ENCODE measurements at places on chromosomes 5 and 9.

GRCh38 chr5:113273948-113274347 is 160.8 kb downstream of the TSSK1B start:
- H3K36me3 ChIP-seq, result no peaks in the 10 kb centered on the region
- H3K27ac ChIP-seq, result no peak overlapping the region
- H3K4me1 ChIP-seq, result peaks cover 2% of the 10 kb centered on the region
- no peak overlapping the region for H3K4me3 ChIP-seq
- peaks cover 19% of the 10 kb centered on the region for H3K27me3 ChIP-seq

GRCh38 chr9:113657765-113658544 is 194.4 kb downstream of the RGS3 start:
- H3K27ac ChIP-seq, result no peak overlapping the region
- H3K4me3 ChIP-seq, result no peak overlapping the region
- peaks cover 26% of the 10 kb centered on the region for H3K27me3 ChIP-seq
- H3K36me3 ChIP-seq, result no peaks in the 10 kb centered on the region

- no peaks in the 10 kb centered on the region for H3K4me1 ChIP-seq
- H3K4me3 ChIP-seq, result no peak overlapping the region
- peaks cover 1% of the 10 kb centered on the region for H3K36me3 ChIP-seq
- H3K27me3 ChIP-seq, result peaks cover 4% of the 10 kb centered on the region
- H3K27ac ChIP-seq, result no peak overlapping the region
Observed at GRCh38 chr9:122337556-122337929, 33.3 kb upstream of the PTGS1 start.

DNA sequence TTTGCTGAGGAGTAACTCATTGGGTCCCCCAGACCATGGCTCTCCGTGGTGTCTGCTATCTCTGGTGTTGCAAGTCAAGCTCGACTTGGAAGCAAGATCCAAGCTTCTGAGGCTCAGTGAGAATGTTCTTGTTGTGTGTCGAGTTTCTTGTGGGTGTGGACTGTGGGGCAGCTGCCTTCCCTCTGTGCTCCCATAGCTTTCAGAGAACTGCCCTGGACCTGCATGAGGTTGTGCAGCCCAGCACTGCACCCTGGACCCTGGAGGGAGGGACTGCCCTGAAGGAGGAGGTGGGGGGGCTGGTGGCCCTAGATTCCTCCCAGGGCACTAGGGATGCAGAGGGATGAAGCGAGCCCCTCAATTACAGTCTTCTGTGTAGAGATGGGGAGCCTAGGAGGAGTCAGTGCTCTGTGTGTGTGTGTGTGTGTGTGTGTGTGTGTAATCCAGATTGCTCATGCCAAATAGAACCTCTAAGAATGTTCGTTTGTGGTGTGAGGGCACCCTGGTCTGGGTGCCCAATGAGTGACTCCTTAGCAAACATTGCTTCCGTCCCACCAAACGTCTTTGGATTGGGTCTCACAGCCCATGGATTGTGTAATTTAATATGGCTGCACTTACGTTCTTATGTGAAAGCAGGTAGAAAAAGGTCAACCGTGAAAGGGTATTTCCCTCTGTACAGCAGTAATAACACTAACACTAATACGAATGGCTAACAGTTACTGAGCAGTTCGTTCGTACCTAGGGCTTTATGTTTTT is 143.3 kb upstream of the LMX1B start:
- H3K27ac ChIP-seq, result peak overlapping the region; percentile 88
- peaks cover 9% of the 10 kb centered on the region for H3K27me3 ChIP-seq
- peaks cover 18% of the 10 kb centered on the region for H3K36me3 ChIP-seq
- peak overlapping the region; percentile 74 for H3K4me3 ChIP-seq
- H3K4me1 ChIP-seq, result peaks cover 34% of the 10 kb centered on the region

DNA sequence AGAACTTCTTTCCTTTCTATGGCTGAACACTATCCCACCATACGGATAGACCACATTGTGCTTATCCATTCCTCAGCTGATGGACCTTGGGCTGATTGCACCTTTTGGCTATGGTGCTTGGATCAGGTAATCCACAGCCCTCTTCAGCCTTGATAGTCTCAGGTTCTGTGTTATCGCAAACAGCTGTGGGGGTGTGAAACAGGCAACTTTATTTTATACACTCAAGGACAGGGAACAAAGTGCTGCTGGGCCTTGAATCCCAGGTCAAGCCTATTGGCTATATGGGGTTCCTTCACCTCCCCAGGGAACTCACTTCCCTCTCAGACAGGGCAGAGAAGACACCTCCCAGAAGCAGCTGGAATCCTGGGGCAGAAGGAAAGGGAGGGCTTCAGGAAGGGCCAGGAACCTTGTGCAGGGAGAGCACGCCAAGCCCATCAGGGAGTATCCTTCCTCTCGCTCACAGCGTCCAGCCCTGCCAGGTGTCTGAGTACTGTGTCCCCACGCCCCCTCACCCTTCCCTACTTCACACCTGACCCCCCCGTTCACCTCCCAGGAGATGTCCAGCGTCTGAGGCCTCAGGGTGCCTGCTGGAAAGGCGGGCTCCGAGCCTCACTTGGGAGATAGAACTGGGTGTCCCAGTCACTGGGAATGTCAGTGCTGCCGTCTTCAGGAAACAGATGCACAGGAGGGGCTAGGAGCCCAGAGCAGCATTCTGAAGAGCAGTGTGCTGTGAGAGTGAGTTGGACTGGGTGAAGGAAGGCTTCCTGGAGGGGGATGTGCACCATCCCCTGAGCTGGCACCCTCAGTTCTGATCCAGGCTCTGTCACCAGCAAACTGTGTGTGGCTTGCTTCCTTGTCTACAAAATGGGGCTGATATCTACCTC is 32.8 kb downstream of the AFAP1L1 start:
- no peak for DNase-seq
- no peak overlapping the region for H3K4me3 ChIP-seq
- peaks cover 19% of the 10 kb centered on the region for H3K27me3 ChIP-seq
- H3K4me1 ChIP-seq, result peaks cover 6% of the 10 kb centered on the region
- H3K27ac ChIP-seq, result no peak overlapping the region

GRCh38 chr9:130488621-130489330 is 44.0 kb downstream of the ASS1 start:
- no peak overlapping the region for H3K4me3 ChIP-seq
- no peaks in the 10 kb centered on the region for H3K4me1 ChIP-seq
- peaks cover 14% of the 10 kb centered on the region for H3K27me3 ChIP-seq
- no peaks in the 10 kb centered on the region for H3K36me3 ChIP-seq

- H3K27ac ChIP-seq, result no peak overlapping the region
- no peaks in the 10 kb centered on the region for H3K4me1 ChIP-seq
- DNase-seq, result no peak
- peaks cover 4% of the 10 kb centered on the region for H3K27me3 ChIP-seq
Observed at GRCh38 chr5:5146530-5147160, 6.5 kb downstream of the ADAMTS16 start.

DNA sequence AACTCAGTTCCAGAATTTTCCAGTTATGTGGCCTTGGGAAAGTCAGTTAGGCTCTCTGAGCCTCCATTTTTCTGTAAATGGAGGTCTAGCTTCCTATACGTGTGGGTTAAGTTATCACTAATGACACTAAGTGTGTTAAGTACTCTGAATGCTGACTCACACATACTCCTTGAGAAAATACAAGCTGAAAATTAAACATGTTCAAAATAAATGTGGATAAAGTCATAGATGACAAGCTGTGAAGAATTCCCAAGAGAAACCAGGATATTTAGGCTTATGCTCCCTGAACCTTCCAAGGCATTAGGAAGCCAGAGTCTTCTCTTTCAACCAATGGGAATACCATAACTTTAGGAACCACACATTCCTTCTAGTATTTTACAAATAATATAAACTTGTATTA is 58.1 kb downstream of the ABCA1 start:
- peaks cover 14% of the 10 kb centered on the region for H3K36me3 ChIP-seq
- H3K27me3 ChIP-seq, result no peaks in the 10 kb centered on the region
- no peak overlapping the region for H3K27ac ChIP-seq
- H3K4me1 ChIP-seq, result peaks cover 28% of the 10 kb centered on the region
- H3K4me3 ChIP-seq, result no peak overlapping the region

DNA sequence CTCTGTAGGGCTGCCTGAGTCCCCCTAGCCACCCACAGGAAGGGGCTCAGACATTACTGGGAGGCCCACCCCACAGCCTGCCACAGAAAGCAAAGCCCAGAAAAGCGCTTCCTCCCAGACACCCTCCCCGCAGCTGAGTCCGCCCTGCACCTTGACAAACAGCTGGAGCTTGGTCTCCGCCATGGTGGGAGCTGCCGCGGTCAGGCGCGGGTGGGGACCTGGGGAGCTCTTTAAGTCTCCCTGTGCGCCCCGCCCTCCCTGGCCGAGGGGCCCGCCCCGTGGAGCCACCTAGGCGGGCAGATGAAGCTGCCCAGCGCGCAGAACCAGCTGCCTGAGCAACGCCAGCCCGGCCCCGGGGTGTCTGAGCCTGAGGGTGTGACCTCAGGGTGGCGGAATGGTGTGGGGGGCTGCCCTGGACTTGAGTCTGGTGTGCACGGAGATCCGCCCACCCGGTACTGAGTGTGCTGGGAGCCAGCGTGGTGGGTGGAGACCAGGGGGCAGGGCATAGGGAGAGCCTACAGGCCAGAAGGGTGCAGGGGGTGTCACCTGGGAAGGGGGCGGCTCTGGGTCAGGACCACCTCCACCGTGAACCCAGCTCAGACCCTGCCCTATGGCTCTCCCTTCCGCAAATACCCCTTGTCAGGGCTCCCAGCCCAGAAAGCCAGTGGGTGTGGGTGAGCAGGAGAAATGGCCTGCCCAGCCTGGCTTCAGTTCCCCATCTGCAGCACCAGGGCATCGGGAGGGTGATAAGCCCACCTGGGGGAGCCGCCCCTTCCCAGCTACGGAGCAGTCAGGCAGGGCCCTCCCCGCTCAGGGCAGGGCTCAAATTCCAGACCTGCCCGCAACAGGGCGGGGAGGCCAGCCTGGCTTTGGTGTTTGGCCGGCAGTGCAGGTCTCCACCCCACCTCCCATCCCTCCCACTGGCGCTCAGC is at the start of gene CLIC3:
Gene CLIC3 (minus strand): TSS at position 208 of the 932 bp plus-strand sequence. CDS start 25 bp downstream, at position 183.
- H3K4me1 ChIP-seq, result peaks cover 70% of the 10 kb centered on the region
- H3K27me3 ChIP-seq, result peaks cover 22% of the 10 kb centered on the region
- H3K36me3 ChIP-seq, result peaks cover 12% of the 10 kb centered on the region
- no peak for DNase-seq
- H3K27ac ChIP-seq, result peak within 1 kb of the TSS; percentile 51
- H3K4me3 ChIP-seq, result peak within 1 kb of the TSS; percentile 56

GRCh38 chr9:3848445-3849114 is 322.8 kb upstream of the RFX3 start:
- no peak overlapping the region for H3K27ac ChIP-seq
- no peaks in the 10 kb centered on the region for H3K27me3 ChIP-seq
- no peak for DNase-seq
- no peak overlapping the region for H3K4me3 ChIP-seq
- H3K36me3 ChIP-seq, result no peaks in the 10 kb centered on the region

DNA sequence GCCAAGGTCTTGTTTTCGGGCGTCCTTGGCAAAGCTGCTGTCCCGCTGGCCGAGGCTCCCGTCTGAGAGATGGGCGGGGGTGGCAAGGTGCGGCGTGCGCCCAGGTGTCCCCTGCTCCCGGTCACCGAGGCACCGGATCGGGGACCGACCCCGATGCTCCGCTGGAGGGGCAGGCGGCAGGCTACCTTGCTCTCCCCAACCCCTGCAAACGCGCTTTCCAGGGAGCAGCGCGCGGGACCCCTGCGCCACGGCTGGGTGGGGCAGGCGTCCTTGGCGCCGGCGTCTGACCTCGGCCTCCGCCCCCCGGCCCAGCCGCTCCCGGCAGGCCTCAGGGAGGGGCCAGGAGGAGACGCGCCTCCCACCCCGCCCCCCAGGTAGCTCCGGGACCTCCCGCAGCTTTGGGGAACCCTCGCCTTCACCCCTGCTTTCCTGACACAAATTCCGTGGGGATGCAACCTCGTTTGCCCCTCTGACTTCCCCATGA is 551 bp downstream of the N4BP3 start:
- peaks cover 48% of the 10 kb centered on the region for H3K4me1 ChIP-seq
- peak overlapping the region; percentile 97 for H3K27ac ChIP-seq
- peak; percentile 25 for DNase-seq
- H3K36me3 ChIP-seq, result peaks cover 2% of the 10 kb centered on the region
- H3K4me3 ChIP-seq, result peak overlapping the region; percentile 90
- H3K27me3 ChIP-seq, result no peaks in the 10 kb centered on the region

DNA sequence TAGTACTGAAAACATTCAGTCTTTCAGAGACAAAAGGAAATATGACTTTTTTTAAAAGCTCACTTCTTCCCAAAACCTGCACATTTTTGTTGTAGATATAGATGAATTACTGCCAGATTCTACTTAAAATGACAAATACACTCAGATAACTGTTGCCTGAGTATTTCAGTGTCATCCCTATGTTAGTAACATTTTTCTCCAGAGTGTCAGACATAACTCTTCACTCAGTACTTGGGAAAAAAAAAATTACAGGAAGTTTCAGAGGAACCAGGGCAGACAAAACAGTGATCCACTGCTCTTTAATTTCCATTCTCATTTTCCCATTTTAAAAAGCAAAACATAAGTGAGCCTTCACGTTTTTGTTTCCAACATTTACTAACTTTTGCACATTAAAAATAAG is 79.3 kb upstream of the ITGA1 start:
- no peak overlapping the region for H3K27ac ChIP-seq
- no peaks in the 10 kb centered on the region for H3K36me3 ChIP-seq
- H3K4me1 ChIP-seq, result no peaks in the 10 kb centered on the region

DNA sequence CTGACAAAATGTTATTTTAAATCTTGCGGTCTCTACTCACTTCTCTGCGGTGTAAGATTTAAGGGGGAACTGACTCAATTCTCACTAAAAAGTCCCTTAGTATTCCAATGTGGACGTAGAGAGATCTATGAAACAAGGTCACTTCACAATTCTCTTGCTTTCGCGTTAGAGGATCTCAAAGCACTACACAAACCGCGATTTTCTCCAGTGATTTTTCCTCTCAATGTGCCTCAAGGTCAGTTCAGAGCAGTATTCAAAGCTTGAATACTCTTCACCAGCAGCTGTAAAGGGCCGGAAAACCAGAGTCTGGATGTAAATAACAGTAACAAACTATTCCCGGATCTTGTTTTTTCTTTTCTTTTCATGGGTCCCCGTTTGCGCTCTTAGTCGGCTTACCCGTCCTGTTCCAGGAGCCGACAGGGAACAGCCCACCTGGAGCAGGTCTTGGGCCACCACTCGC is 128.2 kb downstream of the TMEM161B start:
- DNase-seq, result no peak
- no peak overlapping the region for H3K4me3 ChIP-seq
- no peaks in the 10 kb centered on the region for H3K36me3 ChIP-seq
- H3K27me3 ChIP-seq, result peaks cover 24% of the 10 kb centered on the region
- peaks cover 7% of the 10 kb centered on the region for H3K4me1 ChIP-seq
- peak overlapping the region; percentile 20 for H3K27ac ChIP-seq

- DNase-seq, result no peak
- no peaks in the 10 kb centered on the region for H3K36me3 ChIP-seq
- no peak overlapping the region for H3K4me3 ChIP-seq
- no peak overlapping the region for H3K27ac ChIP-seq
- peaks cover 3% of the 10 kb centered on the region for H3K4me1 ChIP-seq
Observed at GRCh38 chr5:178419196-178419595, 171.0 kb downstream of the COL23A1 start.

- no peaks in the 10 kb centered on the region for H3K27me3 ChIP-seq
- H3K36me3 ChIP-seq, result peaks cover 81% of the 10 kb centered on the region
- no peak for DNase-seq
- no peak overlapping the region for H3K4me3 ChIP-seq
- peak overlapping the region; percentile 81 for H3K27ac ChIP-seq
Observed at GRCh38 chr9:131610231-131610761, 65.0 kb downstream of the PRRT1B start.

DNA sequence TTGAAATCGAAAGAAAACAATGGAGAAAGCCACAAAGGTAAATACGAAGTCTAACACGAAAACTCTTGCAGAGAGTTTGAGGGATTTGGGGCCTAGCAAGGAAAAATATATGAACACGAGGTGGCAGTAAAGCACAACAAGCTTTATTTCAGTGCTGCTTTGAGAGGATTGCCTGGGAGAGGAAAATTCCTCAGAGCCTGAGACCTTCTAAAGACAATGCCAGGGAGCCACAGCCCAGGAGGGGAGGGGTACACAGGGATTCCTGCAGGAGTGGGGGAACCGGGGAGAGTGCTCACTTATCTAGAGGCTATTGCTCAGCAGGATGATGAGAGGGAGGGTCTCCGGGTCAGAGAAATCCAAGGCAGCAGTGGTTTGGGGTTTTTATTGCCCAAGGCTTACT is 134.9 kb upstream of the ADCY2 start:
- no peaks in the 10 kb centered on the region for H3K4me1 ChIP-seq
- H3K36me3 ChIP-seq, result no peaks in the 10 kb centered on the region
- H3K4me3 ChIP-seq, result no peak overlapping the region
